ENCODE measurements at places on chromosomes 5 and 9.
A peak's percentile ranks its signal among the peaks of the same experiment; 100 is the strongest.

DNA sequence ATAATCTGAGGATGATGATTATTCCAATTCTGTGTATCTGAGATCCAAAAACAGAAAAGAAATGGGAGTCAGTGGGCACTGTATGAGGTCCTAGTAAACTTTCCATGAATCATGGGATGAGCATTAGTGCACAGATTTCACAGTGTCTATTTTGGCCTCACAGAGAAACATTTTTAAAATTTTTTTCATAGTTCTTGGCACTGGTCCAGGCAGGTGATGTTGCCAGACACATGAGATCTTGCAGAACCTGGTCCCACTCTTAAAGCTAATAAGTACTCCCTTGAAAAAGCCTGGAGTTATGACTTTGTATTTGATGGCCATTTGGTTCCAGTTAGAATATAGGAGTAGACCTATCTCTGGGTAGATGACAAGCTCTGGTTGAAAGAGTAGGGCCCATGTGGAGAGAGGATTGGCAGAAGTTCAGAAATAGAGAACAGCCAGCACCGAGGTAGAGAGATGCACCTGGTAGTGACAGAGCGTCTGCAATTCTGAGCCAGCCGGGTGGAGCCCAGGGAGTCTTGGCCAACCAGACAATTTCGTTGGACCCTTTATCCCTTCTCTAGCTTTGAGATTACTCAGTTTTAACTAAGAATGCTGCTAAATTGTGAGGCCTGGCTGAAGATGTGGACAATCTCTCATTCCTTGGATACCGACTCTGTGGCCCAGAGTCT is 6.3 kb upstream of the TNFSF15 start:
- no peak for DNase-seq

DNA sequence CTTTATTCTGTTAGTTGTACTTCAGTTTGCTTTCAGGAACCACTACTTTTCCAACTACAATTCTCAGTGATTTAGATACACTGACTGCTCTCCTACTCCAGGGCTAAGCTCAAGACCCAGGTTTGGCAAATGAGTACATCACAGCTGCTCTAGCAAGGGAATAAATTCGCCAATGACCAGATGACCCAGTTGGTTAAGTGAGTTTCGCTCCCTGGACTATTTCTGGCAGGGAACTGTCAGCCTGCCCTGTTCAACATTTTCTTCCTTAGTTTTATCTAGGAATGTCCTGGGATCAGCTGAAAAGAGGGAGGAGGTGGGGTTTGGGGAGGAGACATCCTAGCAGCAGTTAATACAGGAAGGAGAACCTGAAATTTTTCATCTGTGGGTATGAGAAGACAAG is 6.4 kb upstream of the STARD4 start:
- no peak for DNase-seq

DNA sequence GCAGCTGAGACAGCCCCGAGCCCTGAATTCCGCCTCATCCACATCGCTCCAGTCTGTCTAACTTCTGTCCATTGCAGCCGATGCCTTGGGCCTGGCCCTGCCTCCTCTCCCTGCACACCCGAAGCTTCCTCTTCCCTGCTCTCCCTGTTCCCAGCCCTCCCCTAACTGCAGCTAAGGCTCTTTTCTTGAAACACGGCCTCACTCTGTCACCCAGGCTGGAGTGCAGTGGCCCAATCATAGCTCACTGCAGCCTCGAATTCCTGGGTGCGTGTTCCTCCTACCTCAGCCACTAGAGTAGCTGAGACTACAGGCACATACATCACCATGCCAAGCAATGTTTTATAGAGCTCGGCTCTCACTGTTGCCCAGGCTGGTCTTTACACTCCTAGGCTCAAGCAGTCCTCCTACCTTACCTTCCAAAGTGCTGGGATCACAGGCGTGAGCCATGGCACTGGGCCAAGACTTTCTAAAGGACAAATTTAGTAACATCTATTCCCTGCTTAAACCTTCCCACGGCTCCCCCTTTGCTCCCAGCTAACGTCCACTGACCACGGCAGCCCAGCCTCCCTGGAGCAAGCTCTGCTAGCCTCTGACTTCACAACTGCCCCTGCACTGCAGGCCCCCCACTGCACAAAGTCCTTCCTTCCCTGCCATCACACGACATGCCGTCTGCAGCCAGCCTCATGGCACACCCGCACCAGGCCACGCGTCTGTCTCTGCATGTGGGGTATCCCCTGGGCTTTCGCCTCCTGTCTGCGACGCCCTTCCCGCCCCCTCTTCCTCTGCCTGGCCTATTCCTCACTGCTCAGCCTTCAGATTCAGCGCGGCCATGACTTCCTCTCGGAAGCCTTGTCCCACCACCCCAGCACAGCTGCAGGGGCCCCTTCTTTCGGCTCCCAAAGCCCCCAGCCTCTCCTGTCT is 28.6 kb downstream of the LAMC3 start:
- no peak for DNase-seq

DNA sequence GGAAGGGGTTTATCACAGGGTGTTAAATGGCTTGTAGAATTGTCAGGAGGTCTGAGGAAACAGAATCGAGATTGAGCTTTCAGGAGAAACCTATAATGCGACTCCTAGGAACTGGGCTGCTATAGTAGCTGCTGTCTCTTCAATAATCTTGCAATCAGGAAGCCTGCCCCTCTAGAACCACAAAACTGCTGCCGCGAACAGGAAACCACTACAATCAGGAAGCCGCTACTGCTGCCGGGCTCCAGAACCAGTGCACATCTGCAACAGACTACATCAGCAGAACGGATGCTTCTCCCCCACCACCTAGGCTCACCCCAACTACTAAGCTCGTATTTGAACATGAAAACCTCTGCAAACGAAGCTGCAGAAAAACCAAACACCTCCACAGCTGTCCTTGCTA is 31.6 kb downstream of the TNFSF8 start:
- DNase-seq = no peak

GRCh38 chr5:75045071-75045470 is 7.3 kb downstream of the GCNT4 start:
- no peak for DNase-seq

DNA sequence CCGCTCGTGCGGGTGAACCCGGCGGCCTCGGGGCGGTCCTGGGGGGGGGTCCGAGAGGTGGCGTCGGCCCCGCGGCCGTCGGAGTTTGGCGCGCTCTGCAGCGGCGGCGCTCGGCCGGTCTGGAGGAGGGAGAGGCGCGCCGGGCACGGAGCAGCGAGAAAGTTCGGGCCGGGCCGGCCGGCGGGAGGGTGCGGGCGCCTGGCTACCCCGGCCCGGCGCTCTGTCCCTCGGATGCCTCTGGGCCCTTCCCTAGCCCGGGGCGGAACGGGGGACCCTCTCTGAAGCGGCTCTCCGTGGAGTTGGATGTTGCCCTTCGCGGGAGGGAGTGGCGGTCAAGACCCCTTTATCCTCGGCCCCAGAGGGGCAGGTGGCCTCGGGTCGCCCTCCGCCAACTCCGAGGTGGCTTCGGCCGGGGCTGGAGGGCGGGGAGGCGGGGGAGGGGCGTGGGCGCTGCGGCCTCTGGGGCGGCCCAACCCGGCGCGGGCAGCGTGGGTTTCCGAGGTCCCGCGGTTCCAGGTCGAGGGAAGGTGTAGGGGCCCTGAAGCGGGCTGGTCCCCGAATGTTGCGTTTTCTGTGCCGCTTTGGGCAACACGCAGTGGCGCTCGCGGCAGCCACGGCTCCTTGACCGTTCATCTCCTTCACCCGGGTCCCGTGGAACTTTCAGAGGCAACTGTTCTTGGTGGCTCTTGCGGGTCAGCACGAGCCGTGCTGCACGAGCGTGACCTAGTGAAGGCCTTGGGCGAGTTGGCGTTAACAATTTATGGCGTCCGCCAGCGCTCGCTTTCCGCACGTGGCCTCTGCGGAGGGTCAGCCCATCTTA is 290.5 kb downstream of the DOCK8 start:
- no peak for DNase-seq

GRCh38 chr5:149039506-149039905 is 23.4 kb downstream of the SH3TC2 start:
- no peak for DNase-seq

GRCh38 chr5:5752844-5753243 is 330.4 kb downstream of the ICE1 start:
- no peak for DNase-seq

GRCh38 chr9:103183701-103184171 is 188.6 kb downstream of the CYLC2 start:
- peak; percentile 54 for DNase-seq

GRCh38 chr5:170206958-170207357 is 25.8 kb upstream of the C5orf58 start:
- no peak for DNase-seq

DNA sequence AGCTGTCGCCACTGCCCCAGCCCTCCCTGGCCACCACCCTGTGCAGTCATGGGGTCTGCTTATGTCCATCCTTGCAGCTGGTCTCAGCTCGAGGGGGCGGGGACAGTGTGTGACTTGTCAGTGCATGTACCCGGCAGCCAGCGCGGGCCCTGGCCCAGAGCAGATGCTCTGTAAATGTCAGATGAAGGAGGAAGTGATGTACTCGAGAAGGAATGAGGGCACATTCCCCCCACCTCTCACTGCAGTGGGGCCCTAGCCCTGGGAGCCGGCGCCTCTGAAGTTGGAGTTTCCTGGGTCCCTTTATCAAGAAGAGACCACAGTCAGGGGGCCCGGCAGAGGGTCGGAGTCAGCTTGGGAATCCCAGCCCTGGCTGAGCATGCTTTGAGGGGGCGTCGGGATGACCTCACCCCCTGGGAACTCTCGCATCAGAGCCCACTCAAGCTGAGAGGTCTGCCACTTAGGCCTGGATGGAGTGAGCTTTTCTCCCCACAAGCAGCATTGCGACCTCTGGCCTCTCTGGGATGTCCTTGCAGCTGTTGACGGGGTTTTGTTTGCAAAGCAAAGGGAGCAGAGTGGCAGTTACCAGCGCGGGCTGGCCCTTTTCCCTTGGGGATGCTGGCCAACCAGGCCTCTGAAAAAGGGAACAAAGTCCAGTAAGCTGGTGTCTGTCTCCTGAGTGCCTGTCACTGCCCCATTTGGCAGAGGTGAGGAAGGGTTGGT is 19.0 kb downstream of the NEURL1B start:
- DNase-seq = peak; percentile 97

- peak; percentile 92 for DNase-seq
These were observed at the start of the genes NDOR1 and TMEM203 for GRCh38 chr9:137205126-137206069. TSS of gene NDOR1 (plus strand) at chr9:137205700. CDS start at chr9:137205778, 78 bp downstream. TSS of gene TMEM203 (minus strand) at chr9:137205648. CDS start at chr9:137205414, 234 bp downstream.

Measured in SJCRH30 (cell line).